Kidney (tissue), 22 donors: ENCODE measurements at places on chromosomes 4 and X.

DNA sequence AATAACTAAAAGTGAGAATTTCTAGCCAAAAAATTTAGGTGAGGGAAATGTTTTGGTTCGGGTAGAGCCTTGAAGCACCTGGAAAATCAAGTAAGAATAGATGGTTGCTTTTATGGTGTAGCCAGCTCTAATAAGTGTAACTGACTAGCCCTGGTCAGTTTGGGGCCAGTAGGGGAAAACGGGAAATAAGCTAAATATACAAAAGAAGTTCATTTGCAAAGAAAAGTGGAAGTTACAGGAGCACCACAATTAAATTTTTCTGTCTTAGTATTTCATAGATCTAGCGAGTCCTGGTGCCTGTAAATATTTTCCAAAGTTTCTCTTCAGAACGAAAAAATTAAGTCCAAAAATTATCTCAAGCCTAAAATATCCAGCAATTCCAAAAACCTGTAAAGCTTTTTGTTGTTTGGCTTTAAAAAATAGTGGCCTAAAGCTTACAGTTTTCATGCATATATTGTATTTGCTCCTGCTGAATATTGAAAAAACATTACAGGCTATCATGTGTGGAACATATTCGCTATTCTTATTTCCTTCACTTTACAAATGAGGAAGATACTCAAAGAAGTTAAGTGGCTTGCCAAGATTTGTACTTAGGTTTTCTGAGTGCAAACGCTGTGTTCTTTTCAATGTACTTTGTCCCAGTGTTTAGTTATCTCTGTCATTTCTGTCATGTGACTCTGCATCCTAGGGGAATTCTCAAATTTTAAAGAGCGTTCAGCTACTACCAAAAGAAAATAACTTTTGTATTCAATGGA is 7.3 kb upstream of the PTPN13 start:
- DNase-seq, result no peak

- DNase-seq, result no peak
These were observed 111.1 kb downstream of the ANK2 start for GRCh38 chr4:113160548-113160947.

DNA sequence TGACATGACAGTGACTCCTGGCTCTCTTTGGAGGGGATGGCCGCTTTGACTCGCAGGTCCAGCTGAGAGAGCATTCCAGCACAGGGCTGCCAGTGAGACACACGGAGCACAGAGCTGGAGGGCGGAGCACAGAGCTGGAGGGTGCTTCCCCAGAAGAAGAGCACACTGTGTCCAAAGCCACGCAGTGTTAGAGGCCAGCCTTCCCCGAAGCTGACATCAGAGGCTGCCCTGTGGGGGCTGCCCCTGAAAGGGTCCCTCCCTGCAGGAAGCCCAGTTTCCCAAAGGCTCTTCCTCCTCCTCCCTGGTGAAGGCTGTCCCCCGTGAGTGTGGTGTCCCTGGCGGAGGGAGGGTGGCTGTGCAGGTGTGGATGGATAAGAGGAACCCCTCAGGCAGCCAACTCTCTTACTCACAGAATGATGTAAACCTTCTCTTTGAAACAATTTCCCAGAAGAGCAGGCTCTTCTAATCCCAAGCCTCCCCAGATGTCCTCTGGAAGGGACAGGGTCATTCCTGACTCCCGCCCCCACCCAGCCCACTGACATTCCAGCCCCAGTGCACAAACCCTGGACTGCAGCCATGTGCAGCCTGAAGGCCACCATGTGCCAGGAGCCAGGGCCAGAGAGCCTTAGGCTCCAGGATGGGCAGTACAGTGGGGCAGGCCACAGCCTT is 53.4 kb downstream of the PSAPL1 start:
- DNase-seq, result peak; percentile 51

DNA sequence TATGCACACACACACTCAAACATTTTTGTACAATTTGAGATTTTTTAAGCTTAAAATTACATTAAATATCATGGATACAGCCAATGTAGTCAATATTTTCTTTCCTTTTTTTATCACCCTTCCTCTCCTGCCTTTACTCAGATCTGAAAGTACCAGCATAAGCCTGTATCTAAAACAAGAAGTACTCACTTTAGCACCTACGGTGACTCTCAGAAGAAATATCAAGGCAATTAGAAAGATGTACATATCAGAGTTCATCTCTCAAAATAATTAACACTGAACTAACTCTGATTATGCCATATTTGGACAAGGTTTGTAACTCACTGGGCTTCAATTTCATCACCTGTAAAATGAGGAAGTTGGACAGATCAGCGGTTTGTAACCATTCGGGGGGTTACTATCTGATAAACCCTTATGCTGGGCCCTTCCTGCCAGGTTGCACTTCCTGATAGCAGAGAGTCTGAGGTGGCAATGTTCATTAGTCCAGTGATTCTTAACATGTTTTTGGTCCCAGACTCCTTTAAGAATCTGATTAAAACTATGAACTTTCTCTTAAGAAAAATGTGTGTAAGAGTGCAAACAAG is 5.7 kb upstream of the GPR174 start:
- no peak for DNase-seq

- no peak for DNase-seq
These were observed 958.2 kb downstream of the PCDH7 start for GRCh38 chr4:31678356-31678755.

GRCh38 chrX:136028383-136028984 is 43.2 kb downstream of the SLC9A6 start:
- DNase-seq, result no peak

DNA sequence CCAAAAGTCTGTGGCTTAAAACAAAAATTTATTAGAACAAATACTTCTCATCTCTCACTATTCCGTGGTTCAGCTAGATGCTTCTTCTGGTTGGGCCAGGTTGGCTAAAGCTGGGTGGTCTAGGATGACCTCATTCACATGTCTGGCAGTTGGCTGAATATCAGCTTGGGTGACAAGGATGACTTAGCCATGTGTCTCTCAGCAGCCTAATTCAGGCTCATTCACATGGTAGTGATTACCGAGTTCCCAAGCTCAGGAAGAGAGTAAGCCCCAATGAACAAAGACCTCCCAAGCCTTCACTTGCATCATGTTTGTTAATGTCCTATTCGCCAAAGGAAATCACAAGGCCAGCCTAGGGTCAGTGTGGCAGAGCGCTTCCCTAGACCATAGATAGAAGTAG is 119.4 kb downstream of the FANCB start:
- DNase-seq, result no peak

DNA sequence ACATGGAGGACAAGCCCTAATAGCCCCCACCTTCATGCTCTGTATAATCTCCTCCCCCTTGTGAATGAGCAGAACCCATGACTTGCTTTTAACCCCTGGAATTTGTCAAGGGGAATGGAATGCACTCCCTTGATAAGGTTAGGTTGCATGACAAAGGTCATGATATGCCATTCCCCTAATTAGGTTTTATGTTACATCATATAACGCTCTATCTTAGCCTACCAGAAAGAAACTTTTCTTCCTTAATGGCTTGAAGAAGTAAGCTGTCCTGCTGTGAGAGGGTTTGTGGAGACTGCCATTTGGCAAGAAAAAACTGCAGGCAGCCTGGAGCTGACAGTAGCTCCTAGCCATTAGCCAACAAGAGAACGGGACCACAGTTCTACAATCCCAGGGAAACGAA is 399.8 kb upstream of the MAD2L1 start:
- DNase-seq, result peak; percentile 73

DNA sequence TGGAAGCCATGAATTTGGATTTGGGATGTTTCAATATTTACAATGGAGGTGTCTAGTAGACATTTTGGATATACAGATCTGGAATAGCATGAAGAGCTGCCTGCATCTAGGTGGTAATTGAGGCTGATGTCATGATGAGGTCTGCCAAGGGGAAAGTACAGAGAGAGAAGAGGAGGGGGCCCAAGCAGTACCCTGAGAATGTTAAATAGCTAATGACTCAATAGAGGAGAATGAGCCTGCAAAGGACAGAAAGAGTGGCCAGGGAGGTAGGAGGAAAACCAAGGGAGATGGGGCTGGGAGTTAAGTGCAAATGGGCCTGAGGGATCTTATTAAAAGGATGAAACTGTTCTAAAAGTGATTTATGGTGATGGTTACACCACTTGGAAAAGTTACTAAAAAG is 182.2 kb upstream of the KIT start:
- DNase-seq, result no peak

DNA sequence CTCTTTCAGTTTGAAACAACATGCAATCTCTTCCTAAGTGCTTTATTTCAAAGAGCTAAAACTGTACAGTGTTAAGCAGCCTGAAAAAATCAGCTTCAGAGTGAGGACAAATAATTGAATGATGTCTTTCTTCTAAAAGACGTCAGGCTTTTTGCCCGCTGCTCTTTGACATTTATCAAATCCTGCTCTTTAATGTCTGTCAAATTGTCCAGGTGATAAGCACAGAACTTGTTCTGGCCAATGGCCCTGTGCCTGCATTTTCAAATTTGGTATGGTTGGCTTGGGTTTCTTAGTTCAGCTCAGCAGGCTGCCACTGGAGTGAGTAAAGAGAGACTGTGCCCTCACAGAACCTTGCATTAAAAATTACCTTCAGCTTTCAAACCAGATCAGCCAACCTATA is 712.9 kb upstream of the LCORL start:
- DNase-seq, result peak; percentile 14

GRCh38 chr4:20618731-20619130 is 81.5 kb upstream of the PACRGL start:
- DNase-seq, result no peak

DNA sequence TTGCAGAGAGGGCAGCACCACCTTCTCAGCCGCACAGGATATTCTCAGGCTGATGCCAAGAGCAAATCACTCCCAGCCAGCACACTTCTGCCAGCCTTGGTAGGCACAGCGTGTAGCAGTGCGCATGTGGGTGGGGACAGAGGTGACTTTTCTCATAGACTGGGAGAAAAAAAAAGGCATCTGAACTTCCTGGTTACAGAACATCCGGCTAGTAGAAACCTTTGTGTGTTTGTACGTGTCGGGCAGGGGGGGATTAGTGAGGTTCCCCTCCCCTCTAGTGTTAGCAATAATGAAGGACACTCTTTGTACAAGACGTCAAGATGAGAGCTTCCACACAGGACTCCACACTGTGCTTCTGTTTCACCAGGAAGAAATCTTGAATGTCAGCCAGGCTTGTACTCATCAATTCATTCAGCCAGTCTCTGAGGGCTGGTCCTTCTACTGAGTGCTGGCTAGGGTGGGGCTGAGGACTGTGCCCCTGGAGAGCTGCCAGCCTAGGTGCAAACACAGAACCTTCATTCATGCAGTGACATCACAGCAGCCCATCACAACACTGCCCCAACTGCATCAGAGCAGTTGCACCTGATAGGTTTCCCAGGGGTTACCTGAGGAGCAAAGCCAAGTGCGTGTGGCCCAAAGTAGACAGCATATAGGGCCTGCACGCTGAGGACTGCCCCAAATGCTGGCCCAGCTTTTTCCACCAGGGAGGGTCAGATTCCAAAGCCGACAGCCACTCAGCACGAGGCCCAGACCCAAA is 34.7 kb downstream of the SLC25A5 start:
- DNase-seq, result no peak

- DNase-seq, result no peak
These were observed 53.0 kb downstream of the C4orf50 start for GRCh38 chr4:5965225-5965624.

- no peak for DNase-seq
These were observed 71.8 kb upstream of the NR3C2 start for GRCh38 chr4:148514041-148514440.

- DNase-seq, result no peak
These were observed 33.7 kb downstream of the ARHGAP24 start for GRCh38 chr4:85508654-85509053.

DNA sequence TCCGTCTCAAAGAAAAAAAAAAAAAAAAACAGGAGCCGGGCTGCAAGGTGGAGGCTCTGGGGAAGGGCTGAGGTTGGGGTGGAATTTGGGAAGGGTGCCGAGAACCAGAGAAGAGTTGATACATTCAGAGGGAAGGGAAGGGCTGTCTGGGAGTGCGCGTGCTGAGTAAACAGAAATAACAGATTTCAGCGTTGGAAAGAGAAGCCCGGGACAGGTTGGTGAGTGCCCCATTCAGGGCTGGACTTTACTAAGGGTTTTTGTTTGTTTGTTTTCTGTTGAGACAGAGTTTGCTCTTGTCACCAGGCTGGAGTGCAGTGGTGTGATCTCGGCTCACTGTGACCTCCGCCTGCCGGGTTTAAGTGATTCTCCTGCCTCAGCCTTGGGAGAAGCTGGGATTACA is 1.7 kb upstream of the IL3RA start:
- DNase-seq, result no peak

GRCh38 chr4:102172341-102172740 is 172.9 kb downstream of the SLC39A8 start:
- no peak for DNase-seq

DNA sequence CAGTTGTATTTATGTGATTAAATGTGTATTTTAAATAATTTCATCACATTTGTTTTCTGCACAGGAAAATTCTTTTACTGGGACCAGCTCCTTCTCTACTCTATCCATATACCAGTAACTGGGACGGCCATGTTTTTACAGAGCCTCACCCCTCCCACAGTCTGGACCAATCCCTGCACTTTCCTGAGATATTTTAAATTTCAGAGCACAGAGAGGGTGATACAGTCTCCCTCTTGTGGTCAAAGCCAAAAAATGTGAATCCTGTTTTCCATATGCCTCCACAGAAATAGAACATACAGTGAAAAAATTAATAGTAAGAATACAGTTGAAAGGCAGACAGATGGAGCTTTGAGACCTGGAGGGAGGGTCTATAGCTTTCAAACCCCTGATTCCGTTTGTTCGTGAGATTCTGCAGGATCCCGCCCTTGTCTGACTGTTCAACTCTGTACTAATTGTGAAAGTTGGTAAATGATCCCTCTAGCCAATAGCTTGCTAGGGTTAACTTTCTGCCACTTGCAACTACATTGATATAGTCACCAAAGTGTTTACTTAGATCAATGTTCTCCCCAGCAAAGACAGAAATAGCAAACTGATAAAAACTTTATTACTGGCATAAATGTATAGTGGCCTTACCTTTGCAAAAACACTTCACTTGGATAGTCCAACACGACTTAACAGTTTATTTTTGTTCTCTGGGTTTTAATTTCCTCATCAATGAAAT is 172.2 kb downstream of the PPARGC1A start:
- DNase-seq, result no peak

DNA sequence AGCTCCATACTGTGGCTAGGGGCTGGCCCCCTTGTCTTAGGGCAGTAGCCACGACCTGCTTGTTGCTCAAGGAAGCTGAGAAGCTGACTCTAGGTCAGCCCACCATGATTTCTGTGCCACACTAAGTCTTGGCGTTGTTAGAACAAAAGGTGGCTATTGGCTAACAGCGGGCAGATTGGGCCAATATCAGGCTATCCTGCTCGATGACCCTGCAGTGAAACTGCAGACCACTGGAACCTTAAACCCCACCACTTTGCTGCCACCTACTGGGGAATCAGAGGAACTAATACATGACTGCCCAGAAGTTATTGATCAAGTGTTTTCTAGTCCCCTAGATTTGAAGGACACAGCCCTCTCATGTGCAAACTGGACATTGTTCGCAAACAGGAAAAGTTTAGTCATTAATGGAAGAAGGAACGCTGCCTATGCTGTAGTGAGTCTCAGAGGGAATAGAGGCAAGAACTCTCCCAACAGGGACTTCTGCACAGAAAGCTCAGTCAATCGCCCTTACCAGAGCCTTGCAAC is 17.0 kb upstream of the PAPSS1 start:
- DNase-seq, result peak; percentile 50

GRCh38 chr4:132328761-132329160 is 820.3 kb upstream of the PCDH10 start:
- no peak for DNase-seq
